Neural progenitor cell (in vitro differentiated cells): ENCODE measurements at places on chromosomes 11 and 22.

DNA sequence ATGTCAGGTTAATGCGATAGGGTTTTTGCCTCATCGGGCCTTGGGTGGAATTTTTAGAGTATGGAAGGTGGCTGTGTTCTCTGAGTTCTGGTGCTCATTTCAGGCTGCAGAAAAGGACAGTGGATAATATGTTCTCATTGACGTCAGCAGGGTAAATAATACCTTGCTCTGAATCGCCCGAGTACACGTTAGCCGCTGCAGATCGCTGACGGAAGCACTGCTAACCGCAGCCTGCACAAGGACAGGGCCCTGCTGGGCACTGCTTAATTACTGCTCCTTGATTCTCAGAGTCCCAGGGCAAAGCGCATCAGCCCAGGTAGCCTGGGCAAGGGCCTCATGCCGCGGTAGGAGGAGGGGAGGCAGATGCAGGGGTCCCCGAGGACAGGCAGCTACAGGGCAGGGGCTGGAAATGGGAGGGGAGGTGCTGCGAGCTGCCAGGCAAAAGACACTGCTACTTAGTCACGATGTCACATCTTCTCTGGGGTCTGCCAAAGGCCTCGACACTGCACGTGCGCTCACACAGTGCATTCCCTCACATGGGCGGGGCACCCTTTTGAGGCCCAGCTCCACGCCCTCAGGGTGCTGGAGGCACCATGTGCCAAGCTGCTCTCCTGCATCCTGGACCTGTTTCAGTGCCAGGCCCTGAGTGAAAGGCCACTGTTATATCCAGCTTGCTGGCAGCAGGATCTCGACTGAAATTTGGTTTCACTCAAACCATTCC lies 35.2 kb downstream of the PPP2R1B start:
- no peak for DNase-seq

GRCh38 chr11:66743271-66743968 lies 14.4 kb upstream of the SPTBN2 start:
- DNase-seq, result peak; percentile 36

- no peak for DNase-seq
Measured at GRCh38 chr11:18578975-18579598, 9.4 kb downstream of the UEVLD start.

- peak; percentile 20 for DNase-seq
Measured at GRCh38 chr11:4482445-4482844, at the start of gene OR52K1. Gene OR52K1, plus strand, starts transcription at chr11:4482646. Its CDS starts 6,255 bp downstream, at chr11:4488901.

GRCh38 chr11:70877151-70877550 lies 375.2 kb downstream of the SHANK2 start:
- DNase-seq, result no peak
